ENCODE measurements at places on chromosomes 16 and 17. TPM values are rescaled to one million over a fixed set of nuclear protein-coding genes. Genes with fewer than 3 reads are reported as not detected.

DNA sequence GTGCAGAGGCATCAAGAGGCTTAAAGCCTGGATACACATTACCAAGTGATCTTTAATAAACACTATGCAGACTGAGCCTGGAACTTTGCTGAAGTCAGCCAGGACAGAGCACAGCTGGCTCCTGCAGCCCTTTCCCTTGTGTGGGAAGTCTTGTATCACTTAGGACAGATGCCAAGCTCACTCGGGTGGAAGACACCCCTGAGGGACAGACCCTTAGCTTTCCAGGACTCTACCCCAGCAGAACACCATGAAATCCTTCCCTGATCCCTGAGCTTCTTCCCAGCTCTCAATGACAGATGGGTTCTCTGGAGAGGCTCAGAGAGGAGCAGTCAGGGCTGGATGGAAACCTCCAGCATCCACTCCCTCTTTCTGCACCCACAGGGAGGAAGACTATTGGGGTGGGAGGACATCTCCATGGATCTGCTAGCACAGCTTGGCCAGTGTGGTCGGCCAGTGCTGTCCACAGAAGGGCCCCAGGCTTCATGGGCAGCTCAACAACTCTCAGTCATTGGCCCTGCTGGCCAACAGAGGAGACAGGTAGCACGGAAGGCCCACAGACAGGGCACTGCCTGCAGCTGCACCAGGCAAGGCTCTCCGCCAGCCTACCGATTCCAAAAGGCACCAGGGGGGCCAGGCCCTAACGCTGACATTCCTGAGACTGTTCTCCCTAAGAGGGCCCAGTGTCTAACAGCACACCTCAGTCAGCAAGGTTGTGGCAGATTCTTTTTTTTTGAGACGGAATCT, 15.9 kb downstream of the RAB5C start:
- DNase-seq, result no peak
- no peaks in the 10 kb centered on the region for H3K27me3 ChIP-seq

GRCh38 chr16:50298075-50298460, 31.7 kb downstream of the ADCY7 start:
- DNase-seq, result no peak
- no peak overlapping the region for H3K27ac ChIP-seq
- H3K4me3 ChIP-seq, result no peak overlapping the region
- H3K36me3 ChIP-seq, result no peaks in the 10 kb centered on the region
- peaks cover 4% of the 10 kb centered on the region for H3K4me1 ChIP-seq

- H3K27me3 ChIP-seq, result peaks cover 6% of the 10 kb centered on the region
- no peak overlapping the region for H3K4me3 ChIP-seq
- peaks cover 24% of the 10 kb centered on the region for H3K4me1 ChIP-seq
- H3K36me3 ChIP-seq, result no peaks in the 10 kb centered on the region
These were observed 116.5 kb upstream of the ADAMTS18 start for GRCh38 chr16:77551357-77551756.

- H3K27me3 ChIP-seq, result no peaks in the 10 kb centered on the region
- no peak for DNase-seq
- H3K27ac ChIP-seq, result peak overlapping the region; percentile 71
- H3K4me1 ChIP-seq, result peaks cover 36% of the 10 kb centered on the region
These were observed 11.4 kb downstream of the ZDHHC7 start for GRCh38 chr16:84999857-85000480.

DNA sequence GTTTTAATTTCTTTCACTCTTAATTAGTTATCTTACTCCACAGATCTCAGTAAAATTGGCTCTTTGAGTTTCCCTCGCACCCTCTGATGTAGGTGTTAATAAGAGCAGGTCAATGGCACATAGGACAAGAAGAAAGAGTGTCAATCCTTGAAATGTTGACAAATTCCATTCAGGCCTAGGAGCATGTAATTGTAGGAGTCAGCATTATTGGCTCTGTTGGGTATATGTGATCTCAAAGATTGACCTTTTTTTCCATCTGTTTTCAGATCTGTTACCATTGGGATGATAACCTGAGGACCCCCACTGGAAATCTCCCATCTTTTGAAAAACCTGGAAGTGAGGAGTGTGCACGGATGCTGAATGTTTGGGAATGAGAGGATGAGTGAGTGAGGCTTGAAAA, 11.8 kb upstream of the TBKBP1 start:
- DNase-seq, result no peak
- H3K27ac ChIP-seq, result no peak overlapping the region
- H3K36me3 ChIP-seq, result peaks cover 42% of the 10 kb centered on the region
- H3K27me3 ChIP-seq, result no peaks in the 10 kb centered on the region
- peaks cover 7% of the 10 kb centered on the region for H3K4me1 ChIP-seq
- H3K4me3 ChIP-seq, result no peak overlapping the region

DNA sequence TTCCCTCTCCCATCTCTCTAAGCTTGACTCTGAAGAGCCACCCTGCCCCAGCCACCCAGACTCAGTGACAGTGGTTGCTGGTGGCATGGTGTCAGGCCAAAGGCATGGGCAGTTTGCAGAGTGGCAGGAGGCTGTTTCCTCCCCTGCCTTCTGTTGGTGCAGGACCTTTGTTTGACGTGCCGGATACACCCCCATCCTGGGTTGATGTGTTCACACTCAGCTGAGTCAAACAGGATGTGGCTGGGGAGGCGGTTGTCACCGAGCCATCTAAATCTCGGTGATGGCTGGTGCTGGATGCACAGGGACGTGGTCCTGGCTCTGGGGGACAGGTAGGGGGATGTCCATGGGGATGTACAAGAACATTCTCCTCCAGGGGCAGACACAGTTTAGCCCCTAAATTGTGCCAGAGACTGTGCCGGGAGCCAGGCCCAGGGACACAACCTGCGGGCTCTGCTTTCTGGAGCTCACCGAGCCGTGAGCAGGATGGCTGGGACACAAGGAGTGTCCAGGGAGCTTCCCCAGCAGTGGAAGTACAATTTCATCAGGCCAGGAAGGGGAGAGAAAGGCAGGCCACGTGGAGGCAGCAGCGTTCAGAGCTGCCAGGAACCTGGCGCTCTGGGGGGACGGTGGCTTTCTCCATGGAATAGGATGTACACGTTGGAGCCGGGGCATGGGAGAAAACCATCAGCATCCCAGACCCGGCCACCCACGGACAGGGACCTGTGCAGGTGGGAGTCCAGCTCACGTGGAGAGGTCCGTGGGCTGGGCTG, 264.2 kb downstream of the SEC14L1 start:
- DNase-seq, result no peak
- H3K4me1 ChIP-seq, result peaks cover 26% of the 10 kb centered on the region
- H3K27me3 ChIP-seq, result no peaks in the 10 kb centered on the region
- no peak overlapping the region for H3K4me3 ChIP-seq
- peaks cover 8% of the 10 kb centered on the region for H3K36me3 ChIP-seq

DNA sequence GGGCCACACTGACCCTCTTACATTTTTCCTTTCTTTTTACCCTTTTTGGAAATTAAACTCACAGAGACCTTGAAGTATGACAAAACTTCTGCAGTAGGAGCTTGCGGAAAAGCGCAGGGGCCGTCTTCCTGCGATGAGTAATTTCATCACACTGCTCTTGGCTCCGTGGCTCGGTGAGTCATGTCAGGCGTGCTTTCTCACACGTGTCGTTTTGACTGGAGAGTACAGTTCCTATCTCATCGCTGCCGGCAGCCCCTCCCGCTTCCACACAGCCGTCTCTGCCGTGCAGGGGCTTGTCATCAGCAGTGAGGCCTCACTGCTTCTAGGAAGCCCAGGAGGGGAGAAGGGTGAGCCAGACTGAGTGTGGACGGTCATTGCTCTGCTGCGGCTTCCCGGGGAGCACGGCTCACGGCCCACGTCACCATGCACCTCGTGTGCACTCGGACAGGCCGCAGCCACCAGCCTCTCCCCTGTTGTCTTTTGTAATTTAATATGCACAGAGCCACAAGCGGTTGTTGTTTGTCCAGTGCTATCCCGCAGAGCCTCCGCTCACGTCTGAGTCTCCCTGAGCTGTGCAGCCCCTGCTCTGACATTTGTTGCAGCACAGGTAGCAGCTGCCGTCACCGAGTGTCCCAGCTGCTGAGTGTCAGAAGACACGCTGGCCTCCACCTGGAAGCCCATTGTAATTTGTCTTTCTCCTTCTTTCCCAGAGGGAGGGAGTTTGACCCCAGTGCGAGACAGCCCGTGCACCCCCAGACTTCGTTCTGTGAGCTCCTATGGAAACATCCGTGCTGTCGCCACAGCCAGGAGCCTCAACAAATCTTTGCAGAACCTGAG, 99.4 kb upstream of the CHMP6 start:
- peaks cover 14% of the 10 kb centered on the region for H3K36me3 ChIP-seq
- H3K4me3 ChIP-seq, result no peak overlapping the region

- no peaks in the 10 kb centered on the region for H3K27me3 ChIP-seq
- peaks cover 62% of the 10 kb centered on the region for H3K4me1 ChIP-seq
- H3K27ac ChIP-seq, result peak overlapping the region; percentile 91
- no peak for DNase-seq
These were observed 8.3 kb downstream of the CUEDC1 start for GRCh38 chr17:57946798-57947358.

DNA sequence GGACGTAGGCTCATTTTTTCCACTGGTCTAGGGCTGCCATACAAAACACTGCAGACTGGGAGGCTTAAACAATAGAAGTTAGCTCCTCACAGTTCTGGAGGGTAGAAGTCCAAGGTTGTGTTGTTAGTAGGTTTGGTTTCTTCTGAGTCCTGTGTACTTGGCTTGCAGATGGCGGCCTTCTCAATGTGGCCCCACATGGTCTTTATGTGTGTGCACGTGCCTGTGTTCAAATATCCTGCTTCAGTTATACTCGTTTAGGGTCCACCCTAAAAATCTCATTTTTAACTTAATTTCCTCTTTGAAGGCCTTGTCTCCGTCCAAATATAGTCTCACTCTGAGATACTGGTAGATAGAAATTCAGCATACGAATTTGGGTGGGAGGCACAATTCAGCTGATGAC, 542.4 kb downstream of the HAPSTR1 start:
- H3K4me1 ChIP-seq, result no peaks in the 10 kb centered on the region
- H3K27me3 ChIP-seq, result peaks cover 4% of the 10 kb centered on the region
- no peak overlapping the region for H3K27ac ChIP-seq
- no peak overlapping the region for H3K4me3 ChIP-seq
- no peak for DNase-seq

GRCh38 chr17:27644586-27644985, 13.6 kb downstream of the LGALS9 start:
- no peak overlapping the region for H3K27ac ChIP-seq
- no peak overlapping the region for H3K4me3 ChIP-seq
- no peaks in the 10 kb centered on the region for H3K36me3 ChIP-seq
- no peaks in the 10 kb centered on the region for H3K27me3 ChIP-seq
- no peaks in the 10 kb centered on the region for H3K4me1 ChIP-seq

GRCh38 chr17:34378664-34379101, 15.7 kb upstream of the CCL1 start:
- H3K27ac ChIP-seq, result no peak overlapping the region
- peaks cover 12% of the 10 kb centered on the region for H3K27me3 ChIP-seq
- H3K4me1 ChIP-seq, result peaks cover 3% of the 10 kb centered on the region

GRCh38 chr17:4969047-4969550, 1.5 kb upstream of the SPAG7 start:
- H3K27ac ChIP-seq, result no peak overlapping the region
- no peak overlapping the region for H3K4me3 ChIP-seq
- peaks cover 41% of the 10 kb centered on the region for H3K4me1 ChIP-seq
- no peaks in the 10 kb centered on the region for H3K27me3 ChIP-seq

The VMO1 gene
- total RNA-seq, result 1.2 TPM

The PLEKHM1 gene
- total RNA-seq, result 63.1 TPM

The KRT39 gene
- 0.70 TPM for total RNA-seq

The ANKFY1 gene
- total RNA-seq, result 64.3 TPM

The CLEC3A gene
- total RNA-seq, result not detected

The SLC5A11 gene
- 0.45 TPM for total RNA-seq

The SMTNL2 gene
- total RNA-seq, result 25.5 TPM

The CFAP52 gene
- not detected for total RNA-seq

Data from type B pancreatic cell (in vitro differentiated cells).